Activated T-cell treated with anti-CD3 and anti-CD28 coated beads, Interleukin-2, amount 50 U/mL, for 4 hours (primary cell): ENCODE measurements at places on chromosomes 12 and 14.

GRCh38 chr12:57550641-57551549 lies 1.1 kb downstream of the KIF5A start:
- no peak for DNase-seq

DNA sequence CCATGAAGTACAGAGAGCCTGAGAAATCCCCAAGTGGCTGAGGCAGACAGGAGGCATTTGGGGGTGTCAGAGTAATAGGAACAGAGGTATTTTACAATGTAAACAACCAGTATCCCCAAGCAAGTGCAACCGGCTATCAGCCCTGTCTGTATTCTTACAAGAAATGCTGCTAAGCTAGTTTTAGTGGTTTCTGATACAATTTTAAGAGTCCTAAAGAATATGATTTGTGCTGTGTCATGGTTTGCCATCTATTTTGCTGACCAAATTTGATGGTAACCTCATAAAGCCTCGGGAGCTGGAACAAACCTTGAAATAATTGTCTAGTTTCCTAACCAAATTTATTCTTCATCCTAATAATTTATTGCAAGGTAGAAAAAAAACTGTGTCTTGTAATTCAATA lies 46.7 kb upstream of the EGLN3 start:
- DNase-seq: no peak

DNA sequence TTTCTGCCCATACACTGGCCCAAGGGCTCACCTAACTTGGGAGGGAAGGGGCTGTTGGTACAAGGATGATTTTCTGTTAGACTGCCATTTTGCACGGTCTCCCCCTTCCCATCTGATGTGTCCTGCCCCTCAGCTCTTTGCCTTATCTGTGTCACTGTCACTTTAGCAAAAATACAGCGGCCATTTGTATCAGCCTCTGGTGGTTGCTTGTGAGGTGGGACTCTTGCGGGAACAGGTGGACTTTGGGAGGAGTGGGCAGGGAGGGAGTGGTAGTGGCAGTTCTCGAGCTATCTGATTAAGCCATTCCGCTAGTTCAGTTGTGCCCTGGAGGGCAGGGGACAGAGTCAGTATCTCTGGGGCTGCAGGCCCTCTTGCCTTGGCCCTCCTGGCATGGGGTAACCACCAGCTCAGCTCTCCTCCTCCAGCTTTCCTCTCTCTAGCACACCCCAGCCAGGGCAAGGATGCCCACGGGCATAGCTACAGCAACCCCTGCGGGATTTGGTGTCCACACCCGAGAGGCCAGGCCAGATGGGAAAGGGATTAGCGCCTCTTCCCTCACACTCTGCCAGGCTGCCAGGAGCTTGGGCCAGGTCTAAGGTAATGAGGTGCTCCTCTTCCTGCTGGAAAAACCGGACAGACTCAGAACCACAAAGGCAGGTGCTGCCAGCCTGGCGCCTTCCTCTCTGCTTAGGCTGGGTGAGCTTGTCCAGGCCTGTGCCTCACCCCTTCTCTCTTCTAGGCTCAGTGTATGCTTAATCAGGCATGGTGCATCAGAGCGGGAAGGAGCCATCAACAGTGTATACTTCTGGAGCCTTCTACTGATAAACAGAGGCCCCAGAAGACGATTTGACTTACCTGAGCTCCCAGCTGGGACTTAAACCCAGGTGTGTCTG lies 8.7 kb downstream of the SLC48A1 start:
- no peak for DNase-seq

DNA sequence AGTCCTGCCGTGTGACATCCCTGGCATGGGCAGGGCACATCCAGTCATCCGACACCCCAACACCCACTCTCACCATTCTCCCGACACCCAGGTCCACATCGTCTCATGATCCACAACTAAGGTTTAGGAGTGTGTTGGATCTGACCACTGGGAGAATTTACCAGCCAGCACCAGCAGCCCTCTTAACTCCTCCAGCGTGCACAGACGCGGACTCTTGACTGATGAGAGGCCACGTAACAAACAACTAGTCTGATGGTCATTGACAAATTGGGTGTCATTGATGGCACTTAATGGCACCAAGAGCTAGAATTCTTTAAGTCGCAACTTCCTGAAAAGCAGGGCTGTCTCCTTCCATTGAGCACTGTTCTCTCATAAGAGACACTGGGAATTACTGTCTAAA lies 203.0 kb upstream of the SFSWAP start:
- no peak for DNase-seq

DNA sequence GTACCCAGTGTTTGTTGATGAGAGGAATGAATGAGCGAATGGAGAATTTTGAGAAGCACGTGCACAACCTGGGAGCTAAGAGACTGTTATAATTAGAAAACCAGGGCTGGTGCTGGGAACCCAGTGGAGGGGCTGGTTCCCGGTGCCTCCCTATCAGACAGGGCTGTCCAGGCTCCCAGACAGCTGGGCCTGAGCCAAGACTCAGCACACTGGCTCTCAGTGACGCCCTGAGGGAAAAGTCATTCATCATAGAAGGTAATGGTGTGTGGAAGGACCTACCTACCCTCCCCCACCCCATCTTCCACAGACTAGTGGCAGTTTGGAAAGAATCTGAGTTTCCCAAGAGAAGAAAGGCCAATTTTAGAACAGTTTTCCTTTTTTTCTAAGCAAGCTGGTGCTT lies 34.7 kb downstream of the KCNA5 start:
- no peak for DNase-seq

DNA sequence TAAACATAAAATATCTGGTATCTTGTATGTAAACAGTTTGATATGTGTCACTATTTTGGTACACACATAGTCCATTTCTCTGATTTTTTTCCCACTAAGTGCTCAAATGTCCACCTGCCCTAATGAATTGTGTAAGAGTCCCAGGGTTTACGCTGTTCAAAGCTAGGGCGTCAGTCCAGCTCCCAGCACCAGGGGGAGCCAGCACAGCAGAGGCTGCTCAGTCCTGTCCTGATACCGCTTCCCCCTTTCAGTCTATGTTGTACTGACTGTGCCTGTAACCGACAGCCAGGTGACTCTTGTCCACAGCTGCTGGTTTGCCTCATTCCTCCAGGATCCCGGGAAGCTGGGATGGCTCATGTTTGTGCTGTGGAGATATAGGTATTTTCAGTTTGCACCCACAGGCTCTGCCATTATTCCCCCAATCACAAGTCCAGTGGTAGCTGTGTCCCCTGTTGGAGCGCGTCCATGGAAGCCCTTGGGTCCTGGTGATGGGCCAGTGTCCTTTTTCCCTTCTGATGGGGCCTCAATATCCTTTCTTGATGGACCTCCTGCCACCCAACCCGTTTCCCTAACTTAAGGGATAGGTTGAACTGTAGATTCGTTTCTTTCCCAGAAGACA lies 242.0 kb downstream of the NEDD1 start:
- peak; percentile 5 for DNase-seq

DNA sequence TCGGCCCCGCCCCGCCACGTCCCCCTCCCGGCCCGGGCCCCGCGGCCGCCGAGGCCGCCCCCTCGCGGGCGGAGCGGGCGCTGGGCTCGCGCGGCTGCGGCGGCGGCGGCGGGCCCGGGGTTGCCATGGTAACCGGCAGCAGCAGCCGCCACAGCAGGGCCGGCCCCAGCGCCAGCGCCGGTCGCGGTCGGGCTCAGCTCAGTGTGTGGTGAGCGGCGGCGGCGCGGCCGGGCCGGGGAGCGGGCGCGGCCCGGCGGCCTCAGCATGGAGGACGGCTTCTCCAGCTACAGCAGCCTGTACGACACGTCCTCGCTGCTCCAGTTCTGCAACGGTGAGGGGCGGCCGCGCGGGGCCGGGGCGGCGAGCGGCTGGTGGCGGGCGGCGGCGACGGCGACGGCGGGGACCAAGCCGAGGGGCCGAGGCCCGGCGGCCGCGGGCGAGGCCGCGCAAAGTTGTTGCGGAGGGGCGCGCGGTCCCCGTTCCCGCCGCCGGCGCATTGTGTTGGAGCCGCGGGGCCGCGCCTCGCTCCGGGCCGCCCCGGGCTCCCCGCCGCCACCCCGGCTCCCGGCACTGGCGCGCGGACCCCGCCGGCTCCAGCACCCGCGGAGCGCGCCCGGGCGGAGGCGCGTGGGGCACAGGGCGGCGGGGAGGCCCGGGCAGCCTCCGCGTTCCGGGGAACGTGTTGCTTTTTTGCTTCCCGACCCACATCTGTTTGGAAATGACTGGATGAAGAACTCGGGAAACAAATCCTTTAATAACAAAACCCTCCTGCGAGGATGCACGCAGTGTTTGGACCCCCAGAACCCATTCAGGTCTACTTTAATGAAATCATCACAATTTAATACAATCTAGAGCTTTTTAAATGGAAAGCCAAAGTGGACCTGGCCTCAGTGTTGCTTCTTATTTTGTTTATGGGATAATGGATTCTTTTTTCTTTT lies at the start of gene EML1:
Gene EML1, plus strand, starts transcription at position 201 of the 938 bp plus-strand sequence. Its CDS starts 64 bp downstream, at position 265.
- DNase-seq: peak; percentile 70

- DNase-seq: no peak
These were observed 10.1 kb upstream of the RASSF3 start for GRCh38 chr12:64600164-64600561.

GRCh38 chr12:124646385-124647230 lies 79.2 kb upstream of the NCOR2 start:
- DNase-seq: peak; percentile 78

DNA sequence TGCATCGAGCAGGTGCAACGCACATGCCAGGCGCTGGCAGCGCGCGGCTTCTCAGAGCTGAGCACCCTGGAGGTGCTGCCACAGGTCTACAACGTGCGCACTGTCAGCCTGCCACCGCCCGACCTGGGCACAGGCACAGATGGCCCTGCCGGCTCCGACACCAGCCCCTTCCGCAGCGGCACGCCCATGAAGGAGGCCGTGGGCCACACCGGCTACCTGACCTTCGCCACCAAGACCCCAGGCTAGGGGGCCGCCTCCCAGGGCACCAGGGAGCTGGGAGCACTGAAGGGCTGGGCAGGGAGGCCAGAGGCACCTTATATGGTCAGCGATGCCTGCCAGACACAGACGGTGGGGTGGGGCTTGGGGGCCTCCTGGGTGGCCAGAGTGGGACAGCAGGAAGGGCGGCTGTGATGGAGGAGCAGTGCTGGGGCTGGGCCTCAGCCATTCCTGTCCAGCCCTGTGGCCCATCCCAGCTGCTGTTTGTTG lies 5.6 kb downstream of the TRMT61A start:
- no peak for DNase-seq
